Karpas-422 (cell line): ENCODE measurements at places on chromosomes 1 and 21. TPM values are rescaled to one million over a fixed set of nuclear protein-coding genes. Genes with fewer than 3 reads are reported as not detected.

DNA sequence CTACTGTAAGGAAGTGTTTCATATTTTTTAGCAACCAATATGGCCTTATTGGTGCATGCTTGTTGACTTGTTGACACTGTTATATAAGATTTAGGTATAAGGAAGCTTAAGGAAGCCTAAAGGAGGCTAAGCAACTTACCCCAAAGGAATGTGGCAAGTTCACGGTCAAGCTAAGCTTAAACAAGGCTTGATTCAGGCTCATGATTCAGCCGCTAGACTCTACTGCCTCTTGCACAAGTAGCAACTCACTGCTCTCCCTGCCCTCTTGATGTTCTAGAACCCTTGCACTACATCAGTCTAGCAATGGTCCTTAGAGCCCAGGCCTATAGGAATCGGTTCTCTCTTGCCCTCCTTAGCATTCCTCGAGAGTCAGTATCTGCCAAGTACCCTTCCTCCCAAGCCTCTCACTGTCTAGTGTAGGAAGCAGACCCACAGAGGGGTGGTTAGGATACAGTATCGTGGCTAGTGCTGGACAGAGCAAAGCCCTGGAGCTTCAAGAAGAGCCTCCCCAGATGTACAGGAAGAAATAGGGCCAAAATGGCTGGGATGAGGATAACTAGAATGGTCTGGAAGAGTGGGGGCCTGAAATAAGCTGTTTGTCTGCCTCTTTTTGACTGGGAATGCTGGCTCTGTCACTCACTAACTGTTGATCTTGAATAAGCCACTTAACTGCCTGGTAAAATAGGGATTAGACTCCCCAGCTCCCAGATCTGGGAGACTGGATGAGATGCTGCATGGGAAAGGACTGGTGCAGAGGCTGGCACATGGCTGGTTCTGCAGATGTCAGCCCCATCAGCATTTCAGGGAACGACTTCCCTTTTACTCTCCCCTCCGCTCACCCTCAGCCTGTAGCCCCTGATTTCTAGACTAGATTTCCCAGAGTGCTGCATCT, 122.2 kb downstream of the NAV1 start:
- no peak overlapping the region for H3K27ac ChIP-seq
- DNase-seq: no peak
- H3K36me3 ChIP-seq: no peaks in the 10 kb centered on the region
- H3K4me3 ChIP-seq: no peak overlapping the region
- H3K4me1 ChIP-seq: peaks cover 32% of the 10 kb centered on the region

GRCh38 chr21:44728716-44729115, 17.3 kb upstream of the TSPEAR start:
- H3K27me3 ChIP-seq: no peaks in the 10 kb centered on the region
- no peaks in the 10 kb centered on the region for H3K36me3 ChIP-seq
- peaks cover 7% of the 10 kb centered on the region for H3K4me1 ChIP-seq

GRCh38 chr1:206445116-206445515, 25.2 kb upstream of the IKBKE start:
- H3K4me3 ChIP-seq: no peak overlapping the region
- H3K27ac ChIP-seq: no peak overlapping the region

Gene UMODL1
- 2.3 and 2.5 TPM in 2 replicates for total RNA-seq

Gene TFF2
- total RNA-seq: not detected in 2 replicates
